ENCODE measurements at places on chromosomes 3 and 15.

DNA sequence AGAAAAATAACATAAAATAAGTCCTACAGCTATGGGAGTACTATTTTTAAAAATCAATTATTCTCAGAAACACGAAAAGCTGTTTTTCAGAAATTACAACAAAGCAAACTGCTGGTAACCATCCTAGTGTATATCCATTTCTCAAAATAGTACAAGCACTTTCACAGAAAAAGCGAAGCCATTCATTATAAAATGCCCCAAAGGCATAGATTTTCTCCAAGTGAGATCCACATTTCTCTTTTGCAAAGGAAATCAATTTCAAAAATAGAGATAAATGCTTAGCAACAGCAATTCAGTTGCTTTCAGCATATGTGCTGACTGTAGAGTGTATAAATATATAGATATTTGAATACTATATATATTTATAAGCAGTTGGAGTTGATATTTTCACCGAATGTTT, 1266.3 kb downstream of the SI start:
- no peak for DNase-seq

- DNase-seq: no peak
These were observed 28.9 kb upstream of the RASGRP1 start for GRCh38 chr15:38593524-38593923.

DNA sequence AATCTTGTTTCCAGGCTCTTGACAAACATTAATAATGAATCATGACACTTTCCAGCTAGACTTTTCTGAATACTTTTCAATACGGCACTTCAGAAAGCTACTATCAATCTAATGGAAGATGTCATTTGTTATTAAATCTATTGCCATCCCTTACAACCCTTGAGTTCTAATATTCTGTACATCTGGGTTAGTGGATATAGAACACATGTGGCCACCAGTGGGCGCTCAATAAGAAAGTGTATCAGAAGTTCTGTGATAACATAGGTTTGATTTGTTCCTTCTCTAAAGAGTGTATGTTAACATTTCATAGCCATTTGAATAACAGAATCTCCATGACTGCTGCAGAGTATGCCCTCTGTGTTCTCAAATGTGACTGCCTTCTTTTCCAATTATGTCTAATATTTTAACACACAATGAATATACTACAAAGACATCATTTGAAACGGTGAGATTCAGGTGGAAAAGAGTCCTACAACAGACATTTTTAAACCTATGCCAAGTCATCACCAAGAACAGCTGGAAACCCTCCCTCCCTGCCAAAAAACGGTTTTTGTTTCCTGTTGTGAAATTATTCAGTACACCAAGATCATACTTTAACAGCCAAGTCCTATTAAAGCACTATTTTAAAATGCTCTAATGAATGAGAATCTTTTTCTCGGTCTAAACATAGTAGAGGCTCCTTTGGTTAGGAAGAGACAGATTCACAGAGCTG, 22.2 kb downstream of the ALDH1A2 start:
- peak; percentile 30 for DNase-seq

GRCh38 chr3:8911781-8912180, 51.5 kb downstream of the RAD18 start:
- no peak for DNase-seq

GRCh38 chr3:114418724-114419543, 125.1 kb downstream of the TIGIT start:
- no peak for DNase-seq

GRCh38 chr15:100115711-100116090, 226.1 kb downstream of the ADAMTS17 start:
- no peak for DNase-seq

GRCh38 chr15:66293419-66294156, at the start of gene DIS3L:
Gene DIS3L (plus strand): TSS chr15:66293568. CDS start chr15:66293597, 29 bp downstream.
- peak; percentile 42 for DNase-seq

DNA sequence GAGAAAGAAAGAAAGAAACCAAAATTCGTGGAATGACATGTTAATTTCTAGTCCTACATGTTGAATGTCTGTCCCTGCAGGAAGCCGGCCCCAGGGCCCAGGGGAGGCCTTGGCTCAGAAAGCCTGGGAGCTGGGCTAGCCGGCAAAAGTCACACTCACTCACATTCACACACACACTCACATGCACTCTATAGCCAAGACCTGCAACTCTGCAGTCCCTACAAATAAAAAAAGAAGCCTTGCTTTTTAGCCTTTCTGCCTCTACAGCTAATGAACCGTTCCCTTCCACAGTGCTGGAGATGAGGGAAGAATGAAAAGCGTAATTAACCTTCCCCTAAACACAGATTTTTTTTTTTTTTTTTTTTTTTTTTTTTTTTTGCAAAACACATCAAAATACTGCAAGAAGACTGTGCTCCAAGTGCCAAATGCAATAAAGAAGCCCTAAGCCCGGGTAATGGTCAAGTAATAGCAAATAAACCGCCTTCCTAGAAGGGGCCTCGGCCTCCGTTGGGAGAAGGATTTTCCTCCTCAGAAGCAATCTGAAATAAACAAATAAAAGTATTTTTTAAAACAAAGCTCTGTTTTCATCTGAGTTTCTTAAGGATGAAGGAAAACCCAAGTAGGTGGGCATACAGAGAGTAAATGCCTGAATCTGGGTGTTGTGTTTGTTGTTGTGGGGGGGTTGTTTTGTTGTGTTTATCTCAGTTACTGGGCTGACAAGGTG, 4.3 kb downstream of the MECOM start:
- no peak for DNase-seq

DNA sequence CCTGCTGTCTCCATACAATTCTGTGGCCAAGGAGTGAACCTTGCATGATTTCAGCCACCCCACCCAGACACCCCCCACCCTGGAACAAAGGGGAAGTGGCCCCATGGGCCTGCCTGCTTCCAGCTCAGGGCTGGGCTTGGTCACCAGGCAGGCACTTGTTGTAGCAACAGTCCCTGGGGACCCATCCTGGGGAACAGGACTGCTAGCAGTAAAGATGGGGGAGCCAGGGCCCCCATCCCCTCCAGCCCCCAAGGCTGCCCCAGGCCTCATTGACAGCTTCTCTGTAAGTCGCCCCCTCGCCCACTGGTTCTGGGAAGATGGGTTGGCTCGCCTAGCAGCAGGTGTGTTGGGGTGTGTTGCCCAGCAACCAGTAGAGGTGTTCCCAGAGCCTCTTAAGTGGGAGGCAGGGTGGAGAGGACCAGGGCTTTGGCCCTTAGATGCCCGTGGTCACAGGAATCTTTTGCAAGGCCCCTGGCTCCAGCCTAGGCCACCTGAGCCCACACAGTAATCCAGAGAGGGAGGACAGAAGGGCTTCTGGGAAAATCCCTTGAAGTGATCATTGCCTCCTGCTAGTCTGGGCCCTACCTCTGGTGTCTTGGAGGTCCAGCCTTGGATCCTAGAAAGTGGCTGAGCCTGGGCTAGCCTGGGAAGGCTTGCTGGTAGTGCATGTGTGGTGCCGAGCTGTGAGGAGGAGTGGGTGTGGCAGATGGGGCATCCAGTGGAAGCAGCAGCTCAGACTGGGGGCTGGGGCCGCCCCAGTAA, 48.9 kb downstream of the CYP11A1 start:
- no peak for DNase-seq
